ENCODE measurements at places on chromosomes 11 and 22.

- peak; percentile 82 for DNase-seq
Measured at GRCh38 chr22:42621505-42622002, 6.9 kb upstream of the POLDIP3 start.

GRCh38 chr11:102196816-102197215 is 86.6 kb downstream of the YAP1 start:
- peak; percentile 22 for DNase-seq

- DNase-seq: no peak
Measured at GRCh38 chr11:108340973-108341372, 118.1 kb downstream of the ATM start.

DNA sequence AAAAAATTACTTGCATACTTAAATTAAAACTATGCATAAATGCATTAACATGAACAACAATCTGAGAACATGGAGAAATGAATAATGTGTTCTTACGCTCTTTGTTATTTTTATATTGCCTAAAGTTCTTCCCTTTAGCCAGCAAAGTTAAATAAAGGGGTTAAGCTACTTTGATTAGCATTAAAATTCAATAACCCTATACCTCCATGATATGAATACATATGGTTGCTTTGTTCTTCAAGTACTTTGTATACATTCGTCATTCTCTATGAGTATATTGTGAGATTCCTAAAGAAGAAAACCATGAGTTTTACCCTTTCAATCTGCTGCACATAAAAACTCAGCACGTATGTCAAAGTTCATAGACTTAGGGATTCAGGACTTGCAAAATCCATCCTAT is 578.3 kb downstream of the DLG2 start:
- DNase-seq: no peak
